RPMI8226 (cell line): ENCODE measurements at places on chromosomes 12 and 14.

- no peak for DNase-seq
These were observed 6.2 kb downstream of the SLC41A2 start for GRCh38 chr12:104951759-104952509.

DNA sequence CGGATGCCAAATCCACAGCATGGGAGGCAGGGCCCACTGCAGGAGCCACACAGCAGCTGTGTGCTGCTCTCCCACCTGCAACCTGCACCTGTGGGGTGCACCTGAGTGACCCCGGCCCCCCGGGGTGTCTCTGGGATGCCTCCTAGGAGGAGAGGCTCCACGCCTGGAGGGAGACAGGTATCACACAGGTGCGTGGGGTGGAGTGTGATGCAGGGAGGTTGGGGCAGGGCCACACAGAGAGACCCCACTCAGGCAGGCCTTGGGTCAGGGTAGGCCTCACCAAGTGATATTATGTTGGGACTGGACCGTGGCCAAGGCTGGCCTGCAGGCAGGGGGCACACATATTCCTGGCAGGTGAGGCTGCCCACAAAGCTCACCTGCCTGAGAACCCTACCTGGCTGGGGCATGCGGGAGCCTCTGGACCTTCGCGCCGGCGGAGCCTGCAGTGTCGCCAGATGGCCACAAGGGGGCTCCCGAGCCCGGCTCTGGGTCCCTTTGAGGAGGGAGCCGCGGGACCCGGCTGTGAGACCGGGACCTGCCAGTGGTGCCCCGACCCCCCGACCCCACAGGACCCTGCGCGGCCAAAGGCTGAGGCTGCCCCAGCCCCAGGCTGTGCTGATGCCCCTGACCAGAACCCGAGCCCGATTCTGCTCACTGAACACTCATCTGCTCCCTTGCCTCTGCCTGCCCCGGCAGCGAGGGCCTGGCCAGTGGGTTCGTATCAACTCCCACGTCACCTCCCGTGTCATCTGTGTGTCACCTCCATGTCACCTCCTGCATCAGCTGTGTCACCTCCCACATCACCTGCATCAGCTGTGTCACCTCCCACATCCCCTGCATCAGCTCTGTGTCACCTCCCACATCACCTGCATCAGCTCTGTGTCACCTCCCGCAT is 11.4 kb downstream of the TMEM121 start:
- DNase-seq = peak; percentile 60

GRCh38 chr12:7161811-7162210 is 27.7 kb upstream of the PEX5 start:
- no peak for DNase-seq

- DNase-seq = peak; percentile 46
These were observed 3.1 kb downstream of the ARHGEF25 start for GRCh38 chr12:57614178-57614947.

GRCh38 chr12:22321638-22322037 is 12.9 kb downstream of the ST8SIA1 start:
- DNase-seq = peak; percentile 49

DNA sequence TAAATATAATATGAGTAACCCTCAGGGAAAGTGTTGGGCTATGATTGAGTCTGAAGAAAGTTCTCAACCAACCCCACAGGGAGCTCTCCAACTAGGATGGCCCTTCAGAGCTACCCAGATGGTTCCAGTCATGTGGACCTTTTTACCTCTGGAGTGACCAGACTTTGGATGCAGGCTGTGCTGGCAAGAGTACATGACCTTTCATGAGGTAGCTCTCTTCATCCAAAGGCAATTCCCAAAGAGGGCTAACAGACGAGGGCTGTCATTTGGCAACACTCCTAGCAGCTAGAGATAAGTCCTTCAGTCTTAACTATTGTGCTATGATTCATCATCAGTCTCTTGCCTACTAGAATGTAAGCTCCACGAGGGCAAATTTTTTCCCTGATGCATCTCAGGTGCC is 75.4 kb downstream of the DUSP6 start:
- DNase-seq = no peak

DNA sequence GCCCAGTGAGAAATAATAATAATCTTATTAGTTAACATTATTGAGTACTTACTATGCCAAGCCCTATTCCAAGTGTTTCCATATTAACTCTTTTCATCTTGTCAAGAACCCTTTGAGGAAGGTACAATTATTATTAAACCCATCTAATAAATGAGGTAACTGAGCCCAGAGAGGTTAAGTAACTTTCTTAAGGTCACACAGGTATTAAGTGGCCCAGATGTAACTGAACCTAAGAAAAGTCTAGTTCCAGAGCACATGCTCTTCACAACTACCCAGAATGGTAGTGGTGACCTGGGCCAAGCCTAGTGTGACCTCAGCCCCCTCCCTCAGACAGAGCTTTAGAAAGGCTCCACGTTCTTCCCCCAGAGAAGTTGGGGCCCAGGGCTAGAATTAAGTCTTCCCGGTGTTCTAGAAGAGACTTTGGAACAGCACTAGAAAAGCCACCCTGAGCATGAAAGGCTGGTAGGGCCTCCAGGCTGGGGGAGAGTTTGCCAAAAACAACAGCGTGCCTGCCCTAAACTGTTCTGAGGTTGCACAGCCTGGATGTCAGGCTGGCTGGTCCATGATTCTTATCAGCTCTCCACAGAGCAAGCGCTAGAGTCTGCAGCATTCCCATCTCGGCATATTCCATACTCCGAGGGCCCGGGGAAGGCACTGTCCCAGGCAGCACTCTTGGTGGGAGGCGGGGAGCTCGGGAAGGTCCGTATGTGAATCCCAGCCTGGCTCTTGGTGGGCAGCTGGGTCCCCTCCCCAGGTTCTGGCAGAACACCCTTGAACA is 41.3 kb upstream of the CTDSP2 start:
- DNase-seq = no peak

DNA sequence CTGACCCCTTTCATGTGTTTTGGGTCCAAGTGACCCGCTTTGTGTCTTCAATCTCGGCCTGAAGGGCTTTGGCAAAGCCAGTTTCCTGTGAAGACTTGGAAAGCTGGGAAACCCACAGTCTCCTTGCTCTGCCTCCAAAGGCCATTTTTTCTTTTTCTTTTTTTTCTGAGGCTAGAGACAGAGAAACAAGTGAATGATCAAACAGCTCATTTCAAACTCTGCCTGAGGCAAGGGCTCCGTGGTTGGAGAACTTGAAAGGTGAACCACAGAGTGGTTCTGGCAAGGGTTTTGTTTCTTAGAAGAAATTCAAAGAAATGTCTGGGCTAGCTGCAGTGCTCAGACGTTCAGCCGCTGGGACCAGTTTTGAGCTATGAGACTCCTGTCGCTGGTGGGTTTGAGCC is 62.7 kb downstream of the ERH start:
- DNase-seq = no peak

GRCh38 chr12:19312637-19313036 is 126.7 kb upstream of the AEBP2 start:
- DNase-seq = no peak

GRCh38 chr14:22721213-22721612 is 45.3 kb upstream of the OXA1L start:
- no peak for DNase-seq

GRCh38 chr12:118645219-118645618 is 268.9 kb downstream of the SUDS3 start:
- DNase-seq = peak; percentile 63

- DNase-seq = no peak
These were observed 101.4 kb upstream of the RTL1 start for GRCh38 chr14:101004954-101005353.

GRCh38 chr12:44158746-44159145 is 322.9 kb downstream of the TMEM117 start:
- no peak for DNase-seq

- no peak for DNase-seq
These were observed 68.8 kb upstream of the TMEM263 start for GRCh38 chr12:106886932-106887331.

DNA sequence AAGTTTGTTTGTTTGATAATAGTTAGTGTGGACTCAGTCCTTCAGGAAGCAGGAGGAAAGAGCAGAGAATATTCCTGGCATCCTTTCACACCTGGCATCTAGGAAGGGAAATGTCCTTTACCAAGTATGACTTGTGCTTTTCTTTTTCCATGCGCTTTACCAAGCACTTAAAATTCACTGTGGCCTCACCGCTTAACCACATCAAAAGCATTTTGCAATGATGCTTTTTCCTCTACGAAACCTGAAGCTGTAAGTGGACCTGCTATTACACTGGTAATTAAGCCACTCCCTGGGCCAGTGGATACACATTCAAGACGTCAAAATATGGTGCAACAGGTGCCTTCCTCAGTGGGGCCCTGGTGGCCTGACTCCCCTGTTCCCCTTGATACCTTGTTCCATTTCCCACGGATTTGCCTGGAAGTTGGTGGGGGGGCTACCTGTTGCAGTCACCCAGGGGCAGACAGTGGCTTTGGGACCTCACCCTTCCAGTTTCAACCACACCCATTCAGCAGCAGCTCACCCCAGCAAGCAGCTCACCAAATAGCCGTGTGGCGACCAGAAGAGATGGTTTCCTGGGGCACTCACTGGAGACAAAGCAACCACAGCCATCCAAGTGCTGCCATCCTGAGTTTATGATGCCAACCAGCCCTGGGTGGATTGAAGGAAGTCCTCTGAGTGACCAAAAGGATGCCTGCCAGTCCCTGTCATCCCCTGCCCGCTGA is 14.2 kb upstream of the FZD10 start:
- peak; percentile 19 for DNase-seq

- DNase-seq = no peak
These were observed 6.0 kb upstream of the GTSF1 start for GRCh38 chr12:54479421-54479820.

DNA sequence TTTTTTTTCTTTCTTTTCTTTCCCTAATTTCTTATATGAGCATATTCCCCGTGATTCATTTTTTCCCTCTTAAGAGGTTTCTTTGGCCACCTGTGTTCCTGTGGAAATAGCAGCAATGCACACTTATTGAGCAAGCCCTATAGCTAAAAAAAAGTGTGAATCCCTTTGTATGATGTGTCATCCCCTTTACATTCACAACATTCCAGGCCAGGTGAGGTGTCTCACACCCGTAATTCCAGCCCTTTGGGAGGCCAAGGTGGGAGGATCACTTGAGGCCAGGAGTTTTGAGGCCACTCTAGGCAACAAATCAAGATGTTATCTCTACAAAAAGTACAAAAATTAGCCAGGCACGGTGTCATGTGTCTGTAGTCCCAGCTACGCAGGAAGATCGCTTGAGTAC is 700.4 kb upstream of the TBX3 start:
- no peak for DNase-seq

DNA sequence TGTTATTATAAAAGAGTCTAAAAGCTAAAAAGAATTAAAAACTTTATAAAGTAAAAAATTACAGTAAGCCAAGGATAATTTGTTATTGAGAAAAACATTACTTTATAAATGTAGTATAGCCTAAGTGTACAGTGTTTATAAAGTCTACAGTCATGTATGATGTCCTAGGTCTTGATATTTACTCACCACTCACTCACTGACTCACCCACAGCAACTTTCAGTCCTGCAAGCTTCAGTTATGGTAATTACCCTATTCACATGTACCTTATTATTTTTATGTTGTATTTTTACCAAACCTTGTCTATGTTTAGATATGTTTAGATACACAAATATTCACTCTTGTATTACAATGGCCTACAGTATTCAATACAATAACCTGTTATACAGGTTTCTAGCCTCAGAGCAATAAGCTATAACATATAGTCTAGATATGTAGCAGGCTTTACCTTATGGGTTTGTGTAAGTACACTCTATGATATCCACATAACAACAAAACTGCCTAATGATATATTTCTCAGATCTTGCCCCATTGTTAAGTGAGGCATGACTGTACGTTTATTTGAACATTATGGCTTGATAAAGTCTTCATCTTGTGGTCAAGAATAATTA is 113.7 kb upstream of the KITLG start:
- no peak for DNase-seq

DNA sequence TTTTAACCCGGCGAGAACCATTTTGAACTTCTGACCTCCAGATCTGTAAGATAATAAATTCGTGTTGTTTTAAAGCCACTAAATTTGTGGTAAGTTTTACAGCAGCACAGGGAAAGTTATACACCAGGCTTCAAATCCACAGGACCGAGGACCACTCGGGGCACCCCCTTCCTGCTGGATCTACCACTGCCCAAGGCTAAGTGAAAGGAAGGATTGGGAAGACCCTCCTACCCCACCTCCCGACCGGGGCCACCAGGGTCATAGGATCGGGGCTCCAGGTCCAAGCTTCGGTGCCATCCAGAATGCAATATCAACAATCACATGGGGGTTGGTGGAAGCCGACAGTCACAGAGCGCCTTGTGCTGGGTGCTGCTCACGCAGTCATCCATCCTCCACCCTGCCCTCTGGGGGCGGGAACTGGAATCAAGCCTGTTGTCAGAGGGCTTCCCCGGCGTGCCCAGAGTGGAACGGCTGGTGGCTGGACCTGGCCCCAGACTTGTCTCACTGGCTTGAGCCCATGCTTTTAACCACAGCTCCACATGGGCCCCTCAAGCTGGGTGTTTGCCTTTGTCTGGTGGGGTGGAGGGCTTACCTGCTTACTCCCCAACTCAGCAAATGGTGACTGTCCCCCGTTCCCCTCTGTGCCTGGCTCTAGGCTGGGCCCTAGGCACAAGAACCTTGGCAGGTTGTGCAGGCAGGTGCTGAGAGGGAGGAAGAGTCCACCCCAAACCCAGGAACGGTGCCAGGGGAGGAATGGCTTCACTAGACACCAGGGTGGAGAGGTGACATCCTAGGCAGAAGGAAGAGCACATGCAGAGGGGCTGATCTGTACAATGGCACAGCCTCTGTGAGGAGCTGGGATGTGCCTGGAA is 180.3 kb upstream of the RTL1 start:
- DNase-seq = peak; percentile 26

DNA sequence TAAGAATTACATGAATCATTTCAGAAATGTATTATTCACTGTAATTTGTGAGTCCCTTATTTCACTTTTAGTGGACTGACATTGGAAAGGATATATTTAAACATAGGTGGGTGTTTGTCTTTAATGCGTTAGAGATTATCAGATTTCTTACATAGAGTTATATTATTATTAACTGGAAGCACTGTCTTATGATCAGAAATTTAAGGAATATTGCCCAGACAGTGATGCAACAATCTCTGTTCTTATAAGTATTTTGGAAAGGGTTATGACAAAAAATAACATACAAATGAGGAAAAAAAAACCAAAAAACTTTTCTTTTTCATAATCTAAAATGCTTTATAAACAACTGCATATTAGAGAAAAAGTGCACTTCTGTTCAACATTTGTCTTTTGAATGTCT is 836.6 kb downstream of the SLC6A15 start:
- DNase-seq = no peak

DNA sequence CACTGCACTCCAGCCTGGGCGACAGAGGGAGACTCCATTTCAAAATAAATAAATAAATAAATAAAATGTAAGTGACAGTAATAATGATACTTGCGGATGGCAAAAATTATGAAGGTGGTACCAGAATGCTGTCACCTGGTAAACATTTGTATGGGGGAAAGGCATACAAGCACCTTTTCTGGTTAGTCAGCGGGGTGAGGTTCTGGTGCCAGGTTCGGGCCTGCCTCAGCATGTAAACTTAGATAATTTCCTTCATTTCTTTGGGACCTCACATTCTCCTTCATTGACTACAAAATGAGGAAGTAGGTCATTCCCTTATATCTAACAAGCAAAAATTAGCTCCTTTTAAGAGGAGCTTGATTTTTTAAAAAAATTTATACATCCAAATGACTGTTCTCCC is 10.8 kb downstream of the VTI1B start:
- DNase-seq = no peak
